ENCODE measurements at places on chromosomes 6 and 20.

DNA sequence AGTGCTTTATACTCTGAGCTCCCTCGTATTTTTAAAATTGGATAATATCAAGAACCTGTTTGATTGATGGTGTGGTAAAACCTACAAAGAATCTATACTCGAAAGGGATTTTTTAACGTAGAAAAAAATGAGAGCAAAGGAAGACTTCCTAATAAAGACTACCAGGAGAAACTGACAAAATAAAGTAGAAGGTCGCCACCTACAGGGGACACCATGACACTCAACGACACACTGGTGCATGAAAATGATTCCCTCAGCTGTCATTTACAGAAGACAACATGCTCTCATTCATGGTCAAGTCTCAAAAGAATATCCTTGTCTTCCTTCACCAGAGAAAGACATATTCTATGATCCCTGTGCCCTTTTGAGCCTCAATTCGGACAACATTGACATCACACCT, 10.1 kb upstream of the NHSL1 start:
- H3K4me3 ChIP-seq: no peak overlapping the region
- no peak for DNase-seq
- H3K27ac ChIP-seq: no peak overlapping the region
- no peaks in the 10 kb centered on the region for H3K27me3 ChIP-seq

DNA sequence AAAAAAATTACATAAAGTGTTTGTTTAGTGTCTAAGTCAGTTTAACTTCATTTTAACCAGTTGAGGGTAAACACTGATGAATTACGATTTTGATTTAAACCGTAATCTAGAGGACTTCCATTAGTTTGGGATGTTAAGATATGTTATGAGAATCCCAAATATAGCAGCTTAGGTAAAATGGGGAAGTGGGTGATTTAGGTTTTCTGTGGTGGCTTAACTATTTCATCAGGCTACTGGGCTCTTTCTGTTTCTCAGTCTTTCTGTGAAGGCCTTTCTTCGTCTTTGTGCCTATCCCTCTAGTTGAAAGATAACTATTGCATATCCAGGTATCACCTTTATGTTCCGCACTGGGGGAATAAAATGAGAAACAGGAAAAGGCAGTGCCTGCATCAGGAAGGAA, 27.9 kb downstream of the CENPW start:
- no peak overlapping the region for H3K27ac ChIP-seq
- DNase-seq: no peak
- no peak overlapping the region for H3K4me3 ChIP-seq
- H3K27me3 ChIP-seq: no peaks in the 10 kb centered on the region
- H3K36me3 ChIP-seq: no peaks in the 10 kb centered on the region

- no peak overlapping the region for H3K27ac ChIP-seq
- no peaks in the 10 kb centered on the region for H3K36me3 ChIP-seq
- no peak overlapping the region for H3K4me3 ChIP-seq
- DNase-seq: no peak
- no peaks in the 10 kb centered on the region for H3K4me1 ChIP-seq
- H3K27me3 ChIP-seq: no peaks in the 10 kb centered on the region
Measured at GRCh38 chr6:123625696-123626095, 11.1 kb downstream of the TRDN start.

GRCh38 chr6:51029561-51029960, 210.9 kb downstream of the TFAP2B start:
- DNase-seq: no peak
- peaks cover 9% of the 10 kb centered on the region for H3K4me1 ChIP-seq
- H3K27ac ChIP-seq: no peak overlapping the region
- H3K36me3 ChIP-seq: no peaks in the 10 kb centered on the region

DNA sequence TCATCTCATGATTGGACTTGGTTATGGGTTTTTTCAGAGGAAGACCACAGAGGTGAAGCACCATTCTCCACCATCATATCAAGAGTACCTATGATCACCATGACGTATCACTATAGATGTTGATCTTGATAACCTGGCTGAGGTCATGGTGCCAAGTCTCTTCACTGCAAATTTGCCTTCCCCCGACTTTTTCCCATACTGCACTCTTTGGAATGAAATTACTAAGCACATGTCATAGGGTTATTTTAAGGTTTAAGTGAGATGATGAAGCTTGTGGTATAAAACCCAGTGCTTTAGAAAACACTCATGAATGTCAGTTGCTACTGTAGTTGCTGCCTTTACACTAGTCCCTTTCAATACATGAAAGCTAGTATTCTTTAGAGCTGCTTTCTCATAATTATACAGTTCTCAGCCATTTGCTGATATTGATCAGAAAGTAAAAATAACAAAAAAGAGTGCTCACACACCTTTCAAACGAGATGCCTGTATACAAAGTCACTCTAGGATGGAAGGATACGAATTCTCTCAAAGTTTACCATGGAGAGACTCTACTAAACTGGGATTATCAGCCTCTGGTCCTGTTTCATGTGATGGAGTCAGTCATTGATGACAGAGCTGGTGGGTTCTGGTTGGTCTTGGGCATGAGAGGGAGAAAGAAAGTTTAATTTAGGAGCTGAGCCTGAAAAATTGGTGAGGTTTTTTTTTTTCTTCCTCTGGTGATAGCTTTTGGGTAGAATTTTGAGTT, 228.1 kb downstream of the PRL start:
- H3K4me3 ChIP-seq: no peak overlapping the region
- H3K4me1 ChIP-seq: peaks cover 12% of the 10 kb centered on the region
- DNase-seq: no peak
- no peaks in the 10 kb centered on the region for H3K27me3 ChIP-seq
- no peaks in the 10 kb centered on the region for H3K36me3 ChIP-seq
- no peak overlapping the region for H3K27ac ChIP-seq
